ENCODE measurements at places on chromosomes 3 and 15.

- DNase-seq = no peak
Observed at GRCh38 chr3:197068077-197068476, 38.5 kb upstream of the MELTF start.

GRCh38 chr3:147393943-147394883 is 12.1 kb downstream of the ZIC4 start:
- DNase-seq = no peak

DNA sequence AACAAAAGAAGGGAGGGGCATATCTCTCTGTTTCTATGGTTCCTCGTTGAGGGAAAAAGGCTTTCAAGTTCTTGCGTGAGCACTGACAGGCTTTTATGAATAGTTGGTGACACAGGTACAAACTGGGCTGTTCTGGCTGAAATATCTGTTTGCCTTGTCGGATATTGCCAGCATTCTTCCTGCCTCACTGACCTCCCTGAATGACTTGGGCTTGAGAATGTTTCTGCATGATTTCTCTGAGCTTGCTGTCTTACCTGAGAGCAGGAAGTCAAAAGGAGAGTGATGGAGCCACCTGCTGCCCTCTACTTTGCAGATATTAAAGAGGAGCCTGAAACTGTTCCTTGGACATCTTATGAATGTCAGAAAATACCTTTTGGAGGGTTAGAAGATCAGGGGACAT is 4.8 kb downstream of the GCNT3 start:
- no peak for DNase-seq

- no peak for DNase-seq
Observed at GRCh38 chr15:69150841-69151240, 9.6 kb upstream of the GLCE start.

GRCh38 chr15:80121546-80121945 is 31.3 kb upstream of the FAH start:
- DNase-seq = no peak

Data from activated CD8-positive, alpha-beta memory T cell treated with anti-CD3 and anti-CD28 coated beads for 1 hour (primary cell).